Left cardiac atrium (tissue), 4 donors: ENCODE measurements at places on chromosomes 1 and 21.

DNA sequence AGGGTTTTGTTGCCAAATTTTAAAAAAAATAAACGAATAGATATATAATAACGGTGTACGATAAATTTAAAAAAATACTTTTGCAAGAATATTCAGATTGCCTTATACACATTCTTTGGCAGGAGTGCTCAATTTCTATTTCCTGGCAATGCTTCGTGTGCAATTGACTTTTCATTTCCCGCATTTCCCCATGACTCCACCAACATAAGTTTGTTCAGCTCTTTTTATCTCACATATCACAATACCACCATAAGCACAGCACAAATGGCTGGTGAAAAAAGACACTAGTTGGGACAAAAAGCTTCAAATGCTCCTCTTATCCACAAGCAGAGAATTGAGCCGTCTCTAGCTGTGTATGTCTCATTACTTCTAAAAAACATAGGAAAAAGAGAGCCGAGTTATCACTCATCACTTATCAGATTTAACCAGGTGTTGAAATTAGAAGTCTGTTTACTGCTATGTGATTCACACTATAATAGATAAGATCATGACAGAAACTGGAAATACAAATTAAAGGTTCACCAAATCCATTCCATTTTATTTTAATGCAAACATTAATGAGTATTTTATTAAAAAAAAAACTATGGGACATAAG, 28.9 kb upstream of the RGS1 start:
- no peak for DNase-seq

- DNase-seq, result no peak
These were observed 120.7 kb upstream of the CSF3R start for GRCh38 chr1:36603461-36603860.

DNA sequence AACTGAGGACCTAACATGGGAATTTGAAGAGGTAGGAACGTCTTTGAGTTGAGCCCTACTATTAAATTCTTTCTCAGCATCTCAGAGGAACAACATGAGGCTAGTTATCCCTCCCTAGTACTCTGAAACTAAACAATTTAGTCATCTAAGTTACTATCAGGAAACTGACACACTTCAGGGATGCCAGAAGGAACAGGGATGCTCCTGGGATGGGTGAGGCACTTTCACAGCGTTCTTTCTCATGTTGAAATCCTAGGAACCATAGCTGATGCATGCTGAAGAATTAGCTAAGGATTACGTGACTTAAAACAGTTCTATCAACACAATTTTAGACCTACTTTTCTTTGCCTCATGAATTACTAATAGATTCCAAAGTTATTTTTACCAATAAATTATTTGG, 1.8 kb upstream of the SPRR2G start:
- no peak for DNase-seq

GRCh38 chr1:99207216-99207615, 57.1 kb upstream of the PLPPR4 start:
- DNase-seq, result no peak

- no peak for DNase-seq
These were observed 3.5 kb upstream of the SPEN start for GRCh38 chr1:15843826-15844572.

- no peak for DNase-seq
These were observed 1.3 kb downstream of the NOS1AP start for GRCh38 chr1:162070825-162071224.

- no peak for DNase-seq
These were observed 46.8 kb downstream of the KDM1A start for GRCh38 chr1:23066075-23066474.

GRCh38 chr1:39617488-39618049, 21.9 kb downstream of the HEYL start:
- no peak for DNase-seq

- DNase-seq, result no peak
These were observed 685 bp downstream of the CRTC2 start for GRCh38 chr1:153957744-153958110.

DNA sequence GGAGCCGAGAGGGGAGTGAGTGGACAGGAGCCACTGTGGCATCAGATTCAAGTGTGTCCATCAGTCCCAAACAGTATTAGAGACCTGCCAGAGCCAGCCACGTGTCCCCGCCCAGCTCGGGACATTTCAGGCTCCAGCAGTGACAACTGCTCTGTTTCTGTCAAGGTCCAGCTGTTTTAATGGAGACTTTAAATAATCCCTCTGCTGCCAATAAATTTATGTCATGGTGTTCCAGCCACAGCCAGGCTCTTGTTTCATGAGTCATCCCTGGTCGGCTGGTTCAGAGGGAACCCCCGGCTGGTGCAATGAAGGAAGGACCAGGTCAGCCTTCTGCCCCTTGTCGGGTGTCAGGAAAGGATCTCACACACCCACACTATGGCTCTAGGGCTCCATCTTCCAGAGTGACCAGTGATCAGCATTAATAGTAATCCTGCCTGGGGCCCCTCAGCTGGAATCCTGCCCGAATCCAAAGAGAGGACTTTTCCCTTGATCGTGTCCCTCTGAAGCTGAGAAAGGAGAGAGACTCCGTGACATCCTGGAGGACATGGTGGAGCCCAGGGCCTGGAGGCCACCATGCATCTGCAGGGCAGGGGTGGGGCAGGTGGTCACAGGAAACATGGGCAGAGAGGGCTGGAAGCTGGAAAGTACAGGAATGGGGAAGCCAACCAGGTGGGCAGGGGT, 197.3 kb downstream of the MATN1 start:
- peak; percentile 62 for DNase-seq

DNA sequence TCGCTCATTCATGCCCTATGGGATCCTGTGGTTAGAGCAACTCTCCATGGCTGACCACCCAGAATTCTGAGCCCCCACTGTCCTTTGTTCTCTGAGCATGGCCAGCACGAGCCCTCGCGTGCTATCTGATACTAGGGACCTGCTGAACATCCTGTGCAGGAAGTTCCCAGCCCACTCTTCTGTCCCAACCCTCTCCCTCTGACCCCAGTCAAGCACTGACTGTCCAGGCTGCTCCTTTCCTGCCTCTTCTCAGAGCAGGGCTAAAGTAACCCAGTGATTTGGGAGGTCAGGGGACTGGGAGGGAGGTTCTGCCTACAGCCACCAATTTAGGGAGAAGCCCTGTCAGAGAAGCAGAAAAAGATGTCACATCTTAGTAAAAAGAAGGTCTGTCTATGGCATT, 21.2 kb downstream of the CYP4B1 start:
- no peak for DNase-seq

DNA sequence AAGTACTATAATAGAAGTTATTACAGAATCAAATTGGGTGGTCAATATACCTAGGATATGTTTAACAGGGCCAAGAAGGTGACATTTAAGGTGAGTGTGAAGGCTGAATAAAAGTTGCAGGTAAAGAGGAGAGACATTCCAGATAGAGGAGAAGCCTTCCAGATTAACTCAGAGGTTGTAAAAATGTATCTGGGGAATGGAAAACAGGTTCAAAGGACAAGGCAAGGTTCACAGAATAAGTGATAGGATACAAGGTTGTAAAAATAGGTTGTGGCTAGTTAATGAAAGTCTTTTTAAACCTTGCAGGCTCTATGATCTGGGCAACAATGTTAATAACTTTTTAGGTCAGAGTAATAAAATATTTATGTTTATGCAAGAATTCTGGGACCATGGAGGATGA, 40.2 kb downstream of the FUBP1 start:
- no peak for DNase-seq

DNA sequence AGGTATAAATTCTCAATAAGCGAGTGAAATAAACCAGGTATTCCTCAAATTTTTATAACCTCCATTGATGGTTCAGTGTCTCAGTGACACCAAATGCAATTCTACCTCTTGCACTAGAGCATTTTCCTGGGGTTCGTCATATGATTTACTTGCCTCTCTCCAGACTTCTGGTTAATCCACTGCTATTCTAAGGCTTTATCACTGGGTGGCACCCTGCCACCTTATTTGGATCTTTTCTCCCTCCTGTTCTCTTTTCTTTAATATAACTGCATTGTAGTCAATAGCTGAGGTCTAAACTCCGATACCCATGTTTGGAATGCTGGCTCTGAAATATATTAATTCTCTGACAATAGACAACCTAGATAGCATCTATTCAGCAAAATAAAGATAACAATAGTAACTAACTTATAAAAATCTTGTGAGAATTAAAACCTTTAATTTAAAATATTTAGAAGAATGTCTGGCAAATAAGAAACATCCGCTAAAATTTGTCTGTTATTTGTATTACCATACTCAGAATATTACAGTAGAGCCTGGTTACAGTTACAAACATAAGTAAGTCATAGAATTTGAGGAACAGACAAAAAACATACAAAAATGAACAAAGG, 436.4 kb downstream of the PLA2G4A start:
- peak; percentile 20 for DNase-seq

GRCh38 chr21:42569732-42570301, 56.2 kb downstream of the SLC37A1 start:
- DNase-seq, result no peak

DNA sequence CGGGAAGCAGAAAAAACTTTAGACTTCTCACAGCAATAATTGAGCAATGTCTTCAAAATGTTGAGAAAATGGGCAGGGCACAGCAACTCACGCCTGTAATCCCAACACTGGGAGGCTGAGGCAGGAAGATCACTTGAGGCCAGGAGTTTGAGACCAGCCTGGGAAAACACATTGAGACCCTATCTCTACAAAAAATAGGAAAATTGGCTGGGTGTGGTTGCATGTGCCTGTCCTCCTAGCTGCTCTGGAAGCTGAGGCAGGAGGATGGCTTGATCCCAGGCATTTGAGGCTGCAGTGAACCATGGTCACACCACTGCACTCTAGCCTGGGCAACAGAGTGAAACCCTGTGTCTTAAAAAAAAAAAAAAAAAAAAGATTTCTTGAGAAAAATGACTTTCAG, 7.8 kb upstream of the ZFP69 start:
- DNase-seq, result no peak

- no peak for DNase-seq
These were observed 170.1 kb downstream of the NEK7 start for GRCh38 chr1:198326915-198327314.
